ENCODE measurements at places on chromosomes 12 and 14.

DNA sequence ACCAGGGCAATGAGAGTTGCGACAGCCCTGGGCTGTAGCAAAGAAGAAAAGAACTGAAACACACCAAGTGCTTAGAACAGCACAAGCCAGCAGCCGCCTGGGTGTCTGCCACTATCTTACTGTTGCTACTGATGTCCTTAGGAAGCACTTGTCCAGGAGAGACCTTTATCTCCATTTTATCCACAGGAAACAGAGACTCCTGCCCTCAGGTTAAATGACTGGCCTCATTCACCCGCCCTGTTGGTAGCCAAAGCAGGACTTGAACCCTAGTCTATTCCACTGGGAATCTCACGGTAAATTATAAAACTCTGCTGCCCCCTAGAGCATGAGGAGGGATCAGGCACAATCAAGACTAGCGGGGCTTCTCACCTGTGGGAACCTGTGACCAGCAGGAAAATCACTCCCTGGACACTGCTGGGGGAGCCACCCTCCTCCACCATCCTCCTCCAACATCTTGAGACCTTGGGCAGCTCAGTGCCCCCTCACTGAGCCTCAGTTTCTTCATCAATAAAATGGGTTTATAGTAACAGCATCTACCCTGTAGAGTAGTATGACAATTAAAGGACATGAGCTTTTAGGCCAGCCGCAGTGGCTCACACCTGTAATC lies 20.5 kb upstream of the TESC start:
- DNase-seq = peak; percentile 73

- no peak for DNase-seq
Observed at GRCh38 chr12:125159702-125160101, 94.5 kb downstream of the AACS start.

- no peak for DNase-seq
Observed at GRCh38 chr12:76666290-76666835, 97.6 kb upstream of the ZDHHC17 start.

GRCh38 chr14:65804439-65805112 lies 392.0 kb downstream of the FUT8 start:
- no peak for DNase-seq

DNA sequence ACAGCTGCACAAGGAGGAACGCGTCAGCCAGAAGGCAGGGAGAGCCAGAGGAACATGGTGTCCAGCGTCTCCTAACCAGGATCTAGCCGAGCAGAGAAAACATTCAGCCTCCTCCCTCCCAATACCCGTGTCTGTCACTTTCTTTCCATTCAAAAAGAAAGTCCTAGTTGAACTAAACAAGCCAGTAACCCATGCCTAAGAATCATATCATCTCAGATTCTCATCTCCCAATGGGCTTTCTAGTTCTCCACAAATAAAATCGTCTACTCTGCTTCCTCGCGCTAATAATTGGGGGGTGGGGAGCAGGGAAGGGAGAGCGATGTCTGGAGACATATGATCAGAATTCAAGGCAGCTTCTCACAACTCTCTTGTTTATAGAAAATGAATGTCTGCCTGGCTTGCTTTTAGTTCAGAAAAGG lies 7.4 kb downstream of the NKX2-1 start:
- DNase-seq = no peak

- no peak for DNase-seq
Observed at GRCh38 chr14:89615421-89615820, 198.4 kb upstream of the FOXN3 start.

DNA sequence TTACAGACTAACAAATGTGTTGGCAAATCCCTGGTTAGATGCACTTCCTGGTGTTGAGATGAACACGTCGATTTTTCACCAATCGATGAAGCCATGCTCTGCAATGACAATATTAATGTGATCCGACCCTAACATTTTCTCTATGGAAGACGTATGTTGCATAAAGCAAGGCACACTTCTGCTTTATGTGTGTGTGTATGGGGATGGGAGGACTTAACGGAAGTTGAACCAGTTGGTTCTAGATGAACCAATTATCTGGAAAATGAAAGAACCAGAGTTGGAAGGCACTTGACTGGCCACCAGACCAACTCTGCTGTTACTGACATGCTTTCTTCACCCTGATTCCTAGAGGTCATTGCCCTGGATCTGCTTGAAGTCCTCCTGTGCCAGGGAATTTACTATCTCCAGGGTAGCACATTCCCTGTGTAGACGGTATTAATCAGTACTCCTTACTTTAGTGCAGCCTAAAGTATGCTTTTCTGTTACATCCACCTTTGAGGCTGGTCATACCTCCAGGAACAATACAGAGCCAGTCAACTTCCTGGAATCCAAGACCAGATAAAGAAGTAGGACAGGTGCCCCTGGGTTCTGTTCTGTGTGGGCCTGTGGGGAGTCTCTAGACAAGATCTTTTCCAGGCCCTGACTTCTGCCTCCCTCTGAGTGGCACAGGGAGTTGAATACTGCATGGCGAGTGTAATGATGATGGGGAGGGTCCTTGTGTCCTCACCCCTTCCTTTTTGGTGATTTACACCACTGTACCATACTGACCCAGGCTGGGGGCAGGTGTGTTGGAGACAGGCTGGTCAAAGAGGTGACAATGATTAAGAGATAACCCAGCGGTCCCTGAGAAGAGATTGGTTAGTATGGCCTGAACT lies 4.1 kb downstream of the SDR39U1 start:
- DNase-seq = no peak

Measured in PC-3 (cell line).